ENCODE measurements at places on chromosomes 12 and 14.

DNA sequence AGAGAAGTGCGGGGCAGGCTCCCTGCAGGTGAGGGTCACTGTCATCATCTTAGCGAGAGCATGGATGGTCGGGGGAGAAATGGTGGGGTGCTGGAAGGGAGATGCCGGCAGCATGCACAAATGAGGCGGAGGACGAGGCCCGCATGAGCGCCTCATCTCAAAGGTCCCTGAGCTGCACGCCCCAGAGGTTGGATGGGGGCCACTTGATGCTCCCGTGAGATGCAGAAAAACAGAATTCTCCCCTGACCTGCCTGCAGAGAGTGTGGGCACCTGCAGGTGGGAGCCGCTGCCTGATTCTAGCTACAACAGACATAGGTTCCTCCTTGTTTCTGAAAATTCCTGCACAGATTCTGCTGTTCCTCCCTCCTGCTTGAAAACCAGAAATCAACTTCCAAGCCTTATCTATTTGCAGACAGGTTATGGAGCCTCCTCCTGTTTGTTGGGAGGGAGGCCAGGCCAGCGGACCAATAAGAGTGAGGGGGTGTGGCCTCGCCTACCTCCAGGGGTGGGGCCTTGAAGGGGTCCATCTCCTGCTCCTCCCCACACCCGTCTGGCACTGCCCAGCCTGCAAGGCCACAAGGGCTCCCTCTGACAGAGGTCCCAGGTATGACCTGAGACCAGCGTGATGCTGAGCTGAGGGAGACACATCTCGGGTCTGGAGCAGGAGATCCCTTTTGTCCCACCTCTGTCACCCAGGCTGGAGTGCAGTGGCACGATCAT lies 67.2 kb downstream of the KDM2B start:
- no peak for DNase-seq

- no peak for DNase-seq
These were observed 16.1 kb upstream of the KRT80 start for GRCh38 chr12:52207895-52208294.

DNA sequence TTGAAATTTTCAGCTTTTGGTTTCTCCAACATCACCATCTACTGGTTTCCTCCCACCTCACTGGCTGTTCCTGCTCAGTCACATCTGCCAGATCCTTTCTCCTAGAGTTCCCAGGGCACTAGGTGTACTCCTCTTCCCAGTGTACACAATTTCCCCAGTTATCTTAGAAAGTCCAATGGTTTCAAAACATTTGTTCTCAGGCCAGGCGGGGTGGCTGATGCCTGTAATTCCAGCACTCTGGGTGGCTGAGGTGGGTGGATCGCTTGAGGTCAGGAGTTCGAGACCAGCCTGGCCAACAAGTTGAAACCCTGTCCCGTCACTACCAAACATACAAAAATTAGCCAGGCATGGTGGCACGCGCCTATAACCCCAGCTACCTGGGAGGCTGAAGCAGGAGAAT lies 60.7 kb downstream of the SPPL3 start:
- no peak for DNase-seq

DNA sequence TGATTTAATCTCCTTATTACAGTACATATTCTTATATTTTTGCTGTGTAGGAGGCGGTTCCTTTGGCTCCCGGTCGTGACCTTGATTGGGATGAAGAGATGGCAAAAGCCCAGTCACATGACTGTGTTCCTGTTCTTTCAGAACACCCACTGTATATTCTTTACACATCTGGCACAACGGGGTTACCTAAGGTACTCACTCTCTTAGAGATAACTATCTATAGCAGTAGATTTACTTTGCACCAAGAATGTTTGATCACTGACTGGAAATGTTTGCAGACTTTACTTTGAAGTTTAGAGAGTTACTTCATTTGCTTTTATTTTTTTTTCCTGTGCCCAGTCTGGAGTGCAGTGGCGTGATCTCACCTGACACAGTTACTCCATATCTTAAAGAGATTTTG lies 65.2 kb downstream of the ACSS3 start:
- DNase-seq, result no peak

DNA sequence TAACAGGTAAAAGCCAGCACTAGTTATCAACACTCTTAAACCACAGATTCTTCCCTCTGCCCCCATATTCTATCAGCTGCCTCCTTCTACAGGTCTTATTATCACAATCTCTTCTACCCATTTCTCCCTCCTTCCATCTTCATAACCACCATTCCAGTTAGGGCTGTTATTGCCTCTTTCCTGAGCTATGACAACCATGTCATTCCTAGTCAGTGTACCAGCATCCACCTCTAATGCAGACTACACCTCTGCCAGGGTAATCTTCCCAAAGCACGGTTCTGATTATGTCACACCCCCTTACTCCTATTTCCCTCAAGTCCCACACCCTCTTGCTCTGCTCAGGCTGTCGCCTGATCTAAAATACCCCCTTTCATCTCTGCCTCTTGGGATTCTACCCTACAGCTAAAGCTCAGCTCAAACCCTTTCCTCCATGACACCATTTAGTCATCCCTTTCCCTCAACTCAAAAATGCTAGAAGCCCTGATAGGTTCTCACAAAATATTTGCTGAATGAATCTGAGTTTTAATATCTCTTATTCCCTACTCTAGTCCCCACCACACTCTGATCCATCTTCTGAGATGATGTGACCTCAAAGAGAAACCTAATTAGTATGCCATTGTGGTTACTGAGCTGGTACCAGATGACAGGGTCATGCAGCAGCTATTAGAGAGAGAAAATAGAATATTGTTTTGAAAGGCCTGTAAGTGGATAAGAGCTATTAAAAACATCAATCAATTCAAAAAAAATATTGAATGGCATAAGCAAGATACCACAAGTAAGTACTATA lies 11.7 kb downstream of the RACGAP1 start:
- DNase-seq, result no peak

- DNase-seq, result no peak
These were observed 66.0 kb downstream of the MIPOL1 start for GRCh38 chr14:37263656-37264236.

DNA sequence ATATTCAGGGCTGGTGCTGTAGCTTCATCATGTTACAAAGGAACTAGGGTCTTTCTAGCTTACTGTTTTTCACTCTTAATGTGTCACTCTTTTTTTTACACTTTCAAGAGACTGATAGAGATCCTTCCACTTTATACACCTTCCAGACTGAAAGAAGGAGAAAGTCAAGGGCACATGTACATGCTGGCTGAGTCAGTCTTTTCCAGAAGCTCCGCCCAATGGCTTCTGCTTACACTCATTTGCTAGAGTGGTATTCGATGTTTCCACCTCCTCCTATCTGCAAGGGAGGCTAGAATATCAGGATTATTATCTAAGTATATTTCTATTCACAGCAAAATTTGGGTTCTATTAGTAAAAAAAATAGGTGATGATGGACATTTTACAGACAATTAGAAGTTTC lies 325.8 kb upstream of the OR4E1 start:
- DNase-seq, result no peak

DNA sequence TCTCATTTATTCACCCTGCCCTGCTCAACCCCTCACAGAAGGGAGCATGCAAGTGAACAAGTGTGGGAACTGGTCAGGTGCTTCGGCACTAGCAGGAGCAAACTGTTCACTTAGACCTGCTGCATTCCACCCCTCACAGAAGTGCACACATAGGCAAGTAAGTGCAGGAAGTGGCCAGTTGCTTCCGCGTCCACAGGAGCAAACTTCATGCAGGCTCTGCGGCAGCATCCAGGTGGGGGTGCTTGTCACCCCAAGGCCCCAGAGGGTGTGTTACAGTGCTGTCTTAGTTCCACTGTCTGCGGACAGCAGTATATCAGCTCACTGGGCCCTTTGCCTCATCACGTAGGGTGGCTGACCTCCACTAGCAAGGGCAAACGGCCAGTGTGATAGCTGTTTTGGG lies 167.3 kb upstream of the AVPR1A start:
- DNase-seq, result no peak

- no peak for DNase-seq
These were observed 1002.8 kb downstream of the TRHDE start for GRCh38 chr12:73274976-73275375.

DNA sequence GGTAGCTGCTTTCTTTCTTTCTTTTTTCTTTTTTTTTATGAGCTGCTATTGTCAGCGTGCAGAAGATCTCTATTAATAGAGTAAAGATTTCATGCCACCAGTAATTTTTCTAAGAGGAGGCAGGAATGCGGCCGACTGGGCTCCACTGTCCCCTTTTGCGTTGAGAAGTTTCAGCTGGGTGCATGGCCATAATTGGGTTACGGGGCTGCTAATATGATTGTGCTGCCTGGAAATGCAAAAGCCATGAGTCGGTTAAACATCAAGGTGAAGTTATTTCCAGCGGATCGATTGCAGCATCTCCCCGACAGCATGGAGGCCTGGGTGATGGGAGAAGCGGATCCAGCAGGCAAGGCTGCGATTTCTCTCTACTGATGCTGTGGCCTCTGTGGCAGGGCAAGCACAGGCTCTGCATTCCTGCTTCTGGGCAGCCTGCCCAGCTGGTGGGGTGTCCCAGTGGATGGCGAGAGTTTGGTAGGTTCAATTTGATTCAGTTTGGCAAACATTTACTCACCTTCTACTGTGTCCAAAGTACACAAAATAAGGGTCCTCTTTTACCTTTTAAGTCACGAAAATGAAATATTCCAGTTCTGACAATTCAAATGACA lies 54.4 kb upstream of the PRMT8 start:
- no peak for DNase-seq

DNA sequence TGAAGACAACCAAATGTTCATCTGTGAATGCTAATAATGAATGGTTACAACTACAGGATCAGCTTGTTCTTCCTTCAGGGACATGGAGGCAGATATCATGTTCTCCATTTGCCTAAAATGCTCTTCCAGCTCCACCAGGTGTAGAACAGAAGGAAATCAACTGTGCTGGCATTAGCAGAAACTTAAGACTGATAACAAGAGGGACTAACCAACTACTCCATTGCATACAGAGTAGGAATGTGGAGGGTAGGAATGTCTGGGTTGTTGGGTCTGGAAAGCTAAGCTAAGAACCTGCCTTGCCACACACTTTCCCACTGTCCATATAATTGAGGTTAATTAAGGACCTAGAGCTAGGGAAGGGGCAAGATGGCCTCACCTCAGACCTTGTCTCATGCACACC lies 11.4 kb upstream of the KRT2 start:
- DNase-seq, result no peak

- no peak for DNase-seq
These were observed 118.3 kb downstream of the DAAM1 start for GRCh38 chr14:59306775-59307174.

All from iPS DF 19.7 (cell line).